AML-193 (cell line): ENCODE measurements at places on chromosomes 2 and 18.

- no peak for DNase-seq
Measured at GRCh38 chr2:176745543-176746200, 466.9 kb upstream of the HNRNPA3 start.

DNA sequence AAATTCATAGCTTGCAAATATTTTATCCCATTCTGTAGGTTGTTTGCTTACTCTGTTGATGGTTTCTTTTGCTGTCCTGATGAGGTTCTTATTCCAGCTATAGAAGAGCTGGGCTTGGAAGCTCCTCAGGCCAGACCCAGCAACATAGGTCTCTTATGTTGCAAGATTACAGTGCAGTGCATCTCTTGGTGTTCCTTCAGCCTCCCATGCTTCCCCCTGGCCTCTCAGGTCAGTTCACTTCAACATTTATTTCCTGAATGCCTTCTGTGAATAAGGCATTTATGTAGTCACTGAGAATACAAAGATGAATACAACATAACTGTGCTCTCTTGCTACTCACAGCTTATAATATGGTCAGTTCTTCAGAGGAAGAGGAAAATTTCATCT is 179.0 kb upstream of the SLC39A10 start:
- DNase-seq: no peak

- no peak for DNase-seq
Measured at GRCh38 chr2:73718421-73718820, 18.7 kb downstream of the TPRKB start.

DNA sequence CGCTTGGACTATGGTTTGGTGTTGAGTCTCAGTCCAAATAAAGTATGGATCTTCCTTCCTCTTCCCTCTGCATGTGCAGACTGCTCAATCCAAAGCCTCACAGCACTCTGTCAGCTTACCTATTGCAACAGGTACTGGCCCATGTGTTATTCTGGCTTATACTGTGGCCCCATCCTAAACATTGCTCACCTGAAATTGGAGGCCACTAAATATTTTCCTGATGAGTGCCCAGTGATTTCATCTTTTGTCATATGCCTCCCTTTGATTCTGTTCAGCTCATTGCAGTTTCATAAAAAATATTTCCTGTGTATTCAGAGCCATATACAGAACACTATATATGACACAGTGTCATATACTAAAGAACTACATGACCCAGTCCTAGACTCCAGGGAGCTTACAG is 86.3 kb upstream of the FAM136A start:
- no peak for DNase-seq

GRCh38 chr2:131588152-131588873 is 60.6 kb downstream of the CCDC74A start:
- DNase-seq: no peak

GRCh38 chr2:142042536-142043199 is 88.1 kb downstream of the LRP1B start:
- DNase-seq: no peak

- DNase-seq: no peak
Measured at GRCh38 chr2:116148361-116148760, 1666.1 kb upstream of the DDX18 start.

DNA sequence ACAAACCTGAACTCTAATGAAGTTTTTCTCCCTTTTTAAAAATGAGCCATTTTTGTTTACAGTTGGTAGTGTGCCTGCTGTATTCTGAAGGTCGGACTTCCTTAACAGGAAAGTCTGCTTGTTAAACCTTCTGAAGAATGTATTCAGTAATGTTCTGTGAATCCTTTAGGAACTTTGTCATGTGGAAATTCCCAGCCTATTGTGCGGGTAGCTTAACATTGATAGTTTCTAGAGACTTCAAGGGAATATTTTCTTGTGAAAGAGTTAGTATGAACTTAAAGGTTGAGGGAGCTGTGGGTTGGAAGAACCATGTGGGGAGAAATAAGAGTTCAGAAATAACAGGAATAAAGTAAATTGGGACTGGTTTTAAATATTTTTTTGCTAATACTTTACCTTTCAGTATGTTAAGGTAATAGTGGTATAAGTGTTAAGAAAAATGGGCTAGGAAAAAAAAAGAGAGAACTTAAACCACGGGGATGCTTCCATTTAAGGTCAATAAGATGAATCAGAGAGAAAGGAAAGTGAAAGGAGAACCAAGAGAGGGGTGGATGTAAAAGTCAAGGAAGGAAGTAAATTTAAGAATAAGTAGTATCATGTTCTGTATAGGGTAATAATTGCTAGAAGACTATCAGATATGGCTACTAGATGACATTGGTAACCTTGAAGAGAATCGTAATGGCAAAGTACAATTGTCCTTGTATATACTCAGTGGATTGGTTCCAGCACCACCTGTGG is 90.5 kb downstream of the PMS1 start:
- DNase-seq: no peak

- DNase-seq: no peak
Measured at GRCh38 chr2:17821535-17822444, 5.5 kb downstream of the MSGN1 start.

- DNase-seq: no peak
Measured at GRCh38 chr18:79732721-79733025, 53.1 kb downstream of the CTDP1 start.

DNA sequence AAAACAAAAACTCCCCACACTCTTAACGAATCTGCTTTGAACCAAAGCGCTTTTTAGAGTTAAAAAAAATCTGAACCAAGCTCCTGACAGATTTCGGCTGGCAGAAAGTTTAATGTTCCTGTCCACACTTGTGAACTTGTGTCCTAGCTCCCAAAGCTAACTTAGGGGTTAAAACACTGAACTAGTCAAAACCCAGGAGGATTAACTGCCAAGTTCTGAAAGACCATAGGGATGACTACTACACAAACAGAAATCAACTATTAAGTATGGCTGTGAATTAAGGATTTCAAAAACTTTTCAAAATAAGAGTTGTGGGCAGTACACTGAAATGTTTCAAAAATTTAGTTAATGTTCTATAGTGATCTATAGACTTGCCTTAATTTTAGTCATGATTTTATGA is 26.2 kb upstream of the CDKL4 start:
- DNase-seq: no peak

GRCh38 chr2:96145036-96145847 is at the start of gene DUSP2:
Gene DUSP2 (minus strand): TSS chr2:96145440. CDS start chr2:96145354, 86 bp downstream.
- peak; percentile 81 for DNase-seq

- DNase-seq: no peak
Measured at GRCh38 chr2:173750353-173750801, 214.8 kb downstream of the SP3 start.

DNA sequence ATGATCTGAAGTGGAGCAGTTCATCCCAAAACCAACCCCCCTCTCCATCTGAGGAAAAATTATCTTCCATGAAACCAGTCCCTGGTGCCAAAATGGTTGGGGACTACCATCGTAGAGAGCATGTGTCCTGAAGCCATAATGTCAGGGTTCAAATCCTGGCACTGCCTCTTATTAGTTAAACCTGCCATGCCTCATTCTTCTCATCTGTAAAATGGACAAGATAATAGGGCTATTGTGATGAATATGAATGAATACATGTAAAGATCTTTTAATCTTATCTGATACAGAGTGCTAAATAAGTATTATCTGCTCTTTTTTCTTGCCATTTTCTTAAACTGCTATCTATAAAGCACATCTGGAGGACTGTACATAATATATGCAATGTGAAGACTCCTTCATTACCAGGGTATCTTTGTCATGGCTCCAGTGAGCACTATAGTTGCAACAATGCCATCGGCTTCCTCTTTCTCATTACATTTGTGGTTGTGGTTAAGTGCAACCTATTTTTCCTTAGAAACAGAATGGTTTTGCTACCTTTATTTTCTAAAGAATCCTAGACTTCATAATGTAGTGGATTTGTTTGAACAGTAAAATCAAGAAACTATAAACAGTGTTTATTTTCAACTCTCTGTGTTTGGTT is 27.0 kb downstream of the MFSD6 start:
- peak; percentile 87 for DNase-seq

GRCh38 chr18:2709316-2709715 is 53.8 kb downstream of the SMCHD1 start:
- DNase-seq: no peak

DNA sequence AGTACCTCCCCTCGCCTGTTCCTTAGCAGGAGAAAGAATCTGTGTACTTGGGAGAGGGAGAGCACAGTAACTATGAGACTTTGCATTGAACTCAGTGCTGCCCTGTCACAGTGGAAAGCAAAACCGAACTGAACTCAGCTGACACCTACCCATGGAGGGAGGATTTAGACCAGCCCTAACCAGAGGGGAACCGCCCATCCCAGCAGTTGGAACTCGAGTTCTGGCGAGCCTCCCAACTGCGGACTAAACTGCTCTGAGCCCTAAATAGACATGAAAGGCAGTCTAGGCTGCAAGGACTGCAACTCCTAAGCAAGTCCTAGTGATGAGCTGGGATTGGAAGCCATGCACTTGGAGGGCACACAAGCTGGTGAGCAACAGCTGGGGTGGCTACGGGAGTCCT is 110.4 kb downstream of the GRB14 start:
- DNase-seq: no peak

DNA sequence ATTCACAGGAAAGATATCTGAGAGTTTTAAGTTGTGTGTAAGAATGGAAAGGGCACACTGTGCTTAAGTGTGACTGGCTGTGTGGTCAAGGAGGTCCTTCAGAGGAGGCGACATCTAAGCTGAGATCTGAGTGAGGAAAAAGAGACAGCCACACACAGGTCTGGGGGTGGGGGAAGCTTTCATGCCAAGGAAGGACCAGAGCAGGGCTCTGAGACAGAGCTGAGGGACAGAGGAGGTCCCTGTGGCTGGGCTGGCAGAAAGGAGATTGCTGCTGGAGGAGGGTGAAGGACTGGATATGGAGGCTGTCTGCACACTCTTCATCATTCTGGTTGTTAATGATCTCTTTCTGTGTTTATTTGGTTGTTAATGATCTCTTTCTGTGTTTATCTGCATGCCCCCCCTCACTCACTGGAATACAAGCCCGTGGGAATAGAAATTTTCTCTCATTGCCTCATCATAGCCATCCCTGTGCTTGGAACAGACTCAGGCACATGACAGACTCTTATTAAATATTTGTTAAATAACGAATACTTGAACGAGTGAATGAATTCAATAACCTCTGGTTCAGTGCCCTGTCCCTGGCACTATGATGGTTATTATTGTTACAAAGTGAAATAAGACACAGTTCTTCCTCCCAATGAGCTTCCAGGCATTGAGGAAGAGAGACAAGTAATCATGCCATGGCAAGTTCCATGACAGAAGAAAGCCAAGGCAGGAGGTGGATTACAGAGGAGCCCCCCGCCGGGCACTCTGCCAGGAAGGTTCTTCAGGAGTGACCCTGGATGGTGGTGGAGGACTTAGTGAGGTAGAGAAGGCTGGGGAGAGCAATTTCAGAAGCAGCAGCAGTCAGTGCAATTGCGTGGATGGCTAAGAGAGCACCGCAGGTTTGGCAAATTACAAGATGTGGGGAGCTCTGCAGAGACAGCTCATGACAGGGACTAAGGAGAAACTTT is 399.4 kb upstream of the HS6ST1 start:
- no peak for DNase-seq

DNA sequence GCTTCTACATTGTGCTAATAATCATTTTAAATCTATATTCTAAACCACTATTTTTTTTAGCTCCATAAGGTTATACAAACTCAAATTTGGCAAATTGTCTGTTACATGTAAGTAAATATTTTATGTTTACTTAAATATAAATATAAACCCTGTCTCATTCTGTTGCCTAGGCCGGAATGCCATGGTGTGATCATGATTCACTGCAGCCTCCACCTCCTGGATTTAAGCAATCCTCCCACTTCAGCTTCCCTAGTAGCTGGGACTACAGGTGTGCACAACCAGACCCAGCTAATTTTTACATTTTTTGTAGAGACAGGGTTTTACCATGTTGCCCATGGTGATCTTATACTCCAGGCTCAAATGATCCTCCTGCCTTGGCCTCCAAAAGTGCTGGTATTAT is 124.7 kb downstream of the MEIS1 start:
- DNase-seq: no peak

GRCh38 chr2:10057231-10058107 is 14.1 kb downstream of the KLF11 start:
- DNase-seq: no peak

DNA sequence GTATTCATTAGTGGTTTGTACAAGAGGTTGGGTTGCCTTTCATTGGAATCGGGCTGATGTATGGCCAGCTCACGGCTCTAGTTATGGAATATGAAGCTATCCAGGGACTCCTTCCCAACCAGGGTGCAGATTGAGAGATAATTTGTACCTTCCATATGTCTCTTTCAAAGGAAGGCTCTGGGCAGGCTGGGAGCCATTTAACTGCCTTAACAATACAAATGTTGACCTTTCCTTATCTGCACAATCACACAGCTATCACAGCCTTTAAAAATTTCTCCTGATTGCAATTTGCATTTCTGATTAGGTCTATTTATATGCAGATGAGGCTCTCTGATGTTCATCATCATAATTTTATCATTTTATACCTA is 58.7 kb downstream of the MYO3B start:
- no peak for DNase-seq

DNA sequence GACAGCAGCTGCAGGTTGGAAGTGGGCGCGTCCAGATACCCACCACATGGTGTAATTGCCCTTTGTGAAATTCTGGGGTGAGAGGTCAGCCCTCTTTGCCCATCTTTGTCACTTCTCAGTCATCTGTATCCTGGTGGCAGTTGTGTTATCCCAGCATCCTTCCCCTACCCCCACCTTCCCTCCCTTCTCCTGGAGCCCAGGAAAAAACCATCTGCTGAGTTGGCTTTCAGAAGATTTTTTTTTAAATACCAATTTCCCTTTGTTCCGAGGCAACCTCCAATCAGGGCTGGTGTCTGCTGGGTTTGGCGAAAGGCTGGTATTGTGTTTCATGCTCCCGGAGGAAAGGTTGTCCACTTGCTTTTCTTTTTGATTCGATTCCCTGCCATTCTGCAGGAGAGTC is 35.2 kb downstream of the SETBP1 start:
- no peak for DNase-seq

DNA sequence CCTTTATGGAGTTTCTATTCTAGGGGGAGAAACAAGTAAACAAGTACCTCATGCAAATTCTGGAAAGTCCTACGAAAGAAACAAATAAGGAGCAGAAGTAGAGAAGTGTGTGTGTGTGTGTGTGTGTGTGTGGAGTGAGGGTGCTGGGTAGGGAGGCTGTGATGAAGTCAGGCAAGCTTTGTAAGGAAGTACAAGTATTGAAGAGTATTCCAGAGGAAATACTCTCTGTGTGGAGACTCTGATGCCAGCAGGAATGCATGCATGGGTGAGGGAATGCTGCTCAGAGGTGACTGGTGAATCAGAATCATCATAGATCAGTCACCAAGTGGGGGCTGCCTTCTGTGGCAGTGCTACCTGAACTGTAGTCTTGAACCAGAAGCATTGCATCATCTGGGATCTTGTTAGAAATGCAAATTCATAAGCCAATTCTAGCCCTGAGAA is 34.5 kb downstream of the SLC4A3 start:
- DNase-seq: no peak

DNA sequence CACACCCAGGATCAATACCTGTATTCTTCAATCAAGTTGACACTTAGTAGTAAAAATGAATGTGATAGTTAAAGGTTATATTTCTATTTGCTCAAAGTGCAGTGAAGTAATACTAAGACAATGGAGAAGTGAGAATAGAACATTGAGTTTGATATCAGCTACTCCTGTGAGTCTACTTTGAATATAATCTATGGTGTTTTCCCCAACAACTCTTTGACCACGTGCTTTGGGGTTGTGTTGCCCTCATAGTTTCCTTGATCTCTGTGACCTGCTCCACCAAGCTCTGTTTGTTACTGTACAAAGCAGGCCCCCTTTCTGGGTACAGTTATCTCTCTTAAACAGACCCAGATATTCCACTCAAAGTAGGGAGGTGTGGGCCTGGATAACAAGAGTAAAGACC is 222.9 kb downstream of the GALR1 start:
- no peak for DNase-seq

- DNase-seq: no peak
Measured at GRCh38 chr2:85504778-85505261, 34.1 kb upstream of the MAT2A start.

- DNase-seq: no peak
Measured at GRCh38 chr2:70893186-70893585, 42.5 kb upstream of the ATP6V1B1 start.
